ENCODE measurements at places on chromosomes 3 and 15.

- H3K4me3 ChIP-seq = no peak overlapping the region
- H3K27ac ChIP-seq = no peak overlapping the region
- no peak for DNase-seq
- peaks cover 2% of the 10 kb centered on the region for H3K36me3 ChIP-seq
- H3K4me1 ChIP-seq = peaks cover 3% of the 10 kb centered on the region
- H3K27me3 ChIP-seq = peaks cover 38% of the 10 kb centered on the region
Observed at GRCh38 chr15:62732078-62732477, 310.5 kb upstream of the TPM1 start.

DNA sequence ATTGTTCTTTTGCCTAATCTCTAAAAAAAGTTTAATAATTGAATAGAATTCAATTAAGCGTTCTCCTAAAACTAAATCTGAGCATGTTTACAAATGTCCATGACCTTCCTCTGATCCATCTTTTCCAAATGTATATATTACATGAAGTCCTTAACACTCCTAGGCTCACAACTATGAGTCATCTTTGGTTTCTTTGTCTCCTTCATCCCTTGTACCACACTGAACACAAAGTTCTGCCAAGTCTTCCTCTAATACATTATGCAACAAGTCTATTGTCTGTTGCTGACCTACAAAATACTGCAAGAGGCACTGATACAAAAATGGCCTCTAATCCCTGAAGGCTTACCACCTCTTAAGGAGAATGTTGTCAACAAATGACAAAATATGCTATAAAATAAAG is 550.2 kb downstream of the PYDC2 start:
- H3K4me3 ChIP-seq = no peak overlapping the region
- DNase-seq = no peak
- no peaks in the 10 kb centered on the region for H3K36me3 ChIP-seq
- no peak overlapping the region for H3K27ac ChIP-seq

DNA sequence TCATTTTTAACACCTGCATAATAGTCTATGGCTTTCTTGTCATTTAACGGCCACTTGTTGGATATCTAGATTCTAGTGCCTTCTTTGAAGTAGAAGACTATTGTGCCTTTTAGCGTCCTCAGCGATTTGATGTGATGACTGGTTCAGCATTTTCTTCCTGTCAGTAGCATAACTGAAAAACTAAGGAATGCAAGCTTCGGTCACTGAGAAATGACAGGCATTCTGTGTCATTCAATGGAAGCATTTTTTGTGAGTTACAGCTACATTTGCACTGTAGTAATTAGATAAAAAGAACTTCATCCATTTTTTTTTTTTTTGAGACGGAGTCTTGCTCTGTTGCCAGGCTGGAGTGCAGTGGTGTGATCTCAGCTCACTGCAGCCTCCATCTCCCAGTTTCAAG is 10.3 kb downstream of the NEK11 start:
- no peak for DNase-seq
- no peak overlapping the region for H3K4me3 ChIP-seq
- no peaks in the 10 kb centered on the region for H3K36me3 ChIP-seq
- peaks cover 4% of the 10 kb centered on the region for H3K4me1 ChIP-seq
- H3K27me3 ChIP-seq = no peaks in the 10 kb centered on the region
- no peak overlapping the region for H3K27ac ChIP-seq

- H3K36me3 ChIP-seq = no peaks in the 10 kb centered on the region
- no peak overlapping the region for H3K4me3 ChIP-seq
- peaks cover 40% of the 10 kb centered on the region for H3K27me3 ChIP-seq
- peaks cover 2% of the 10 kb centered on the region for H3K4me1 ChIP-seq
Observed at GRCh38 chr15:33448961-33449606, 138.3 kb downstream of the RYR3 start.

- H3K27ac ChIP-seq = peak within 1 kb of the TSS; percentile 93
- no peaks in the 10 kb centered on the region for H3K27me3 ChIP-seq
- H3K36me3 ChIP-seq = peaks cover 2% of the 10 kb centered on the region
- peak within 1 kb of the TSS; percentile 97 for H3K4me3 ChIP-seq
- peak; percentile 81 for DNase-seq
Observed at GRCh38 chr15:34437687-34438086, at the start of gene GOLGA8A. Gene GOLGA8A (minus strand): TSS chr15:34437808. CDS start chr15:34389691, 48,117 bp downstream.

- no peak overlapping the region for H3K4me3 ChIP-seq
- DNase-seq = no peak
- H3K4me1 ChIP-seq = peaks cover 7% of the 10 kb centered on the region
- no peak overlapping the region for H3K27ac ChIP-seq
- peaks cover 87% of the 10 kb centered on the region for H3K27me3 ChIP-seq
Observed at GRCh38 chr3:10700821-10701220, 115.2 kb upstream of the SLC6A11 start.

GRCh38 chr3:112090887-112091586 is 4.8 kb downstream of the C3orf52 start:
- H3K27me3 ChIP-seq = no peaks in the 10 kb centered on the region
- no peak for DNase-seq

DNA sequence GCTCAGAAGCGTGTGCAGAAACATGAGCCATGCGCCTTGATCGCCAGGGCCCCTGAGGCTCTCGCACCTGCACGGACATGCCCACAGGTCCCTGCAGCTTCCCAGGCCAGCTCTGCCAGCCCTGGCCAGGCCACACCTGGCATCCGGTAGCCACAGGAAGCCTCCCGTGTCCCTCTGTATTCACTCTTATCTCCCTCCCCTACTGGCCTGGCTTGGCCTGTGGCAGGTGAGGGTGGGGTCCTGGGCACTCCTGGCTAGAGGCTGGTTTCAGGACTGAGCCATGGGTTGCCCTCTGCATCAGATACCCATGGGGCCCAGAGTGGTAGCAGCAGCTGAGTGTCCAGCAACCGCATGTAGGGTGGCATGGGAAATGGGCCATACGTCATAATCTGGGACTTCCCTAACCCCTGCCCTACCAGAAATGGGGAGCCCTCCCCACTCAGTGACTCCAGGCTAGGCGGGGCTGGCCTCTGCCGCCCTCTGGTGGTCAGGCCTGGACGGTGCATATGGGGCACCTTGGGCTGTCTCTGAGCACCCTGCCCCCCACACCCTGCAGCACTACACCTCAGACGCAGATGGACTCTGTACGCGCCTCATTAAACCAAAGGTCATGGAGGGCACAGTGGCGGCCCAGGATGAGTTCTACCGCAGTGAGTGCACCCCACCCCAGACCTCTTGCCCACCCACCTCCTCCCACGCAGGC is 12.6 kb upstream of the LMAN1L start:
- peaks cover 39% of the 10 kb centered on the region for H3K4me1 ChIP-seq
- H3K27me3 ChIP-seq = no peaks in the 10 kb centered on the region
- peak; percentile 92 for DNase-seq
- peak overlapping the region; percentile 45 for H3K4me3 ChIP-seq

GRCh38 chr3:47611576-47611975 is 32.9 kb upstream of the CSPG5 start:
- H3K27me3 ChIP-seq = no peaks in the 10 kb centered on the region
- H3K27ac ChIP-seq = peak overlapping the region; percentile 54
- H3K4me1 ChIP-seq = peaks cover 4% of the 10 kb centered on the region
- peaks cover 12% of the 10 kb centered on the region for H3K36me3 ChIP-seq
- no peak for DNase-seq

GRCh38 chr15:20645956-20646355 is 104.4 kb upstream of the GOLGA6L6 start:
- H3K27me3 ChIP-seq = peaks cover 3% of the 10 kb centered on the region
- no peak for DNase-seq
- no peaks in the 10 kb centered on the region for H3K4me1 ChIP-seq
- no peak overlapping the region for H3K27ac ChIP-seq
- peaks cover 6% of the 10 kb centered on the region for H3K36me3 ChIP-seq

- peaks cover 18% of the 10 kb centered on the region for H3K27me3 ChIP-seq
- H3K27ac ChIP-seq = no peak overlapping the region
- H3K4me1 ChIP-seq = no peaks in the 10 kb centered on the region
- DNase-seq = no peak
- no peak overlapping the region for H3K4me3 ChIP-seq
Observed at GRCh38 chr15:48550822-48551525, 94.5 kb downstream of the FBN1 start.

- DNase-seq = no peak
- H3K36me3 ChIP-seq = peaks cover 6% of the 10 kb centered on the region
- H3K27me3 ChIP-seq = no peaks in the 10 kb centered on the region
- peaks cover 32% of the 10 kb centered on the region for H3K4me1 ChIP-seq
- peak overlapping the region; percentile 97 for H3K27ac ChIP-seq
Observed at GRCh38 chr15:73142802-73143762, 90.8 kb downstream of the NEO1 start.

DNA sequence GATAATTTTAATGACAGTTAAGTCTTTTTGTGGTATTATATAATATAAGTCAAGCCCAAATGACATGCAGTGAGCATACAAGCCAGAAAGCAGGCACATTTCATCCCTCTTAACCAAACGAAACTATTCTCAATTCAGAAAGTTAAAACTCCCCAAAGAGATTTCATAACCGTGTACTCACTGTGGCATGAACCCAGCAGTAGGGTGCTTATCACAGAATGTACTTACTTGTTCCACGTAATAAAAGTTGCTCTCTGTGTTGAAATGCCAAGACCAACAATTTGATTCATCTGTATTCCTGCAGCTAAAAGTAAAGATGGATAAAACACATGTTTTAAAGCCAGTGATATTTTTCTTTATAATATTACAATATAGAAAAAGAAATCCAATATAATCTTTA is 12.1 kb downstream of the GK5 start:
- no peak for DNase-seq
- no peak overlapping the region for H3K4me3 ChIP-seq
- peaks cover 10% of the 10 kb centered on the region for H3K36me3 ChIP-seq
- H3K4me1 ChIP-seq = peaks cover 12% of the 10 kb centered on the region

- H3K4me3 ChIP-seq = no peak overlapping the region
- peaks cover 7% of the 10 kb centered on the region for H3K4me1 ChIP-seq
- no peak overlapping the region for H3K27ac ChIP-seq
- H3K27me3 ChIP-seq = peaks cover 8% of the 10 kb centered on the region
- no peak for DNase-seq
- H3K36me3 ChIP-seq = peaks cover 2% of the 10 kb centered on the region
Observed at GRCh38 chr3:14494973-14495300, 45.2 kb downstream of the GRIP2 start.

- H3K4me1 ChIP-seq = no peaks in the 10 kb centered on the region
- H3K4me3 ChIP-seq = no peak overlapping the region
- DNase-seq = no peak
Observed at GRCh38 chr3:151796105-151796680, 17.7 kb upstream of the AADAC start.

DNA sequence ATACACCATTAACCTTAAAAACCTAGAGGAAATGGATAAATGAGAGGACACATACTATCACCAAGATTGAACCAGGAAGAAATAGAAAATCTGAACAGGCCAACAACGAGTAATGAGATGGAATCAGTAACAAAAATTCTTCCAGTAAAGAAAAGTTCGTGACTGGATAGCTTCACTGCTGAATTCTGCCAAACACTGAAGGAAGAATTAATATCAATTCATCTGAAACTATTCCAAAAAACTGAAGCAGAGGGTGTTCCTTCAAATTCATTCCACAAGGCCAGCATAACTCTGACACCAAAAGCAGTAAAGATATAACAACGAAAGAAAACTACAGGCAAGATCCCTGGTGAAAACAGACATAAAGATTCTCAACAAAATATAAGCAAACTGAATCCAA is 195.8 kb upstream of the GPR149 start:
- no peaks in the 10 kb centered on the region for H3K27me3 ChIP-seq
- H3K4me1 ChIP-seq = no peaks in the 10 kb centered on the region
- no peak for DNase-seq
- no peak overlapping the region for H3K4me3 ChIP-seq
- no peak overlapping the region for H3K27ac ChIP-seq

DNA sequence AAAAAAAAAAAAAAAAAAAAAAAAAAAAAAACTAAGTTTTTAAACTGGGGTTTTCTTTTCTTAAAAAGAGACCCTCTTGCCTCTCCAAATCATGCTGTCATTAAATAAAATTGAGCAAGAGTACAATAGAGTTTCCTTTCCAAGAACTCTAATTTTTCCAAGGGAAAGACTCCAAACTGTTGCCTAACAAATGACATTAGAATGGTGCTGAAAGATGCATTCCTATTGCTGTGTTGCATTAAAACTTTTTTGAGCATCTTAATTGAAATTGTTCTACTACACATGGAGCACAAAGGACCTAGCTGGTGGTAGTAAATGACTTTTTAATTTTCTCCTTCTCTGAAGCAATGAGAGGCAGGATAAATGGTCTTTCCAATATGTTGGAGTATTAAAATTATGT is 469.1 kb upstream of the ARHGEF26 start:
- no peaks in the 10 kb centered on the region for H3K36me3 ChIP-seq
- H3K4me1 ChIP-seq = no peaks in the 10 kb centered on the region
- H3K27ac ChIP-seq = no peak overlapping the region
- no peak for DNase-seq

- no peak overlapping the region for H3K27ac ChIP-seq
- no peaks in the 10 kb centered on the region for H3K4me1 ChIP-seq
- H3K36me3 ChIP-seq = no peaks in the 10 kb centered on the region
Observed at GRCh38 chr15:24865303-24865702, 89.5 kb upstream of the SNRPN start.

- H3K36me3 ChIP-seq = peaks cover 3% of the 10 kb centered on the region
- no peak for DNase-seq
- H3K27me3 ChIP-seq = no peaks in the 10 kb centered on the region
Observed at GRCh38 chr3:142104763-142105162, 44.6 kb downstream of the TFDP2 start.

DNA sequence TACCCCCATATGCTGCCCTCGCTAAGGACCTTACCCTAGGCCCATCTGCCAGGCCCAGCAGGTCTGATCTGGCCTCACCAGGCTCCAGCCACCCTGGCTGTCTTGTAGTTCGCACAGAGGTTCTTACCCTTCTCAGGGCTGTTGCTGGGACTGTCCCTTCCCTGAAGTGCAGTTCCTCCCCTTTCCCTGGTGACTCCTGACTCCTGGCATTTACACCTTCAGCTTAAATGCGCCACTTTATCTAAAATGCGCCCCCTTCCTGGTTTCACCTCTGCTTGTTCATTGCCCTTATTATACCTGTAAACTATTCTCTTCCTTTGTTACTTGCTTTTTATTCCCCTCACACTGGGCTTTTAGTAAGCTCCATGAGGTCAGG is 835 bp upstream of the TTLL3 start:
- peak overlapping the region; percentile 93 for H3K4me3 ChIP-seq
- peaks cover 7% of the 10 kb centered on the region for H3K36me3 ChIP-seq
- peak overlapping the region; percentile 94 for H3K27ac ChIP-seq
- peaks cover 37% of the 10 kb centered on the region for H3K4me1 ChIP-seq
- no peak for DNase-seq

- no peak overlapping the region for H3K4me3 ChIP-seq
- no peak for DNase-seq
- H3K36me3 ChIP-seq = peaks cover 10% of the 10 kb centered on the region
- peaks cover 73% of the 10 kb centered on the region for H3K27me3 ChIP-seq
Observed at GRCh38 chr3:128436214-128436613, 30.5 kb downstream of the DNAJB8 start.

DNA sequence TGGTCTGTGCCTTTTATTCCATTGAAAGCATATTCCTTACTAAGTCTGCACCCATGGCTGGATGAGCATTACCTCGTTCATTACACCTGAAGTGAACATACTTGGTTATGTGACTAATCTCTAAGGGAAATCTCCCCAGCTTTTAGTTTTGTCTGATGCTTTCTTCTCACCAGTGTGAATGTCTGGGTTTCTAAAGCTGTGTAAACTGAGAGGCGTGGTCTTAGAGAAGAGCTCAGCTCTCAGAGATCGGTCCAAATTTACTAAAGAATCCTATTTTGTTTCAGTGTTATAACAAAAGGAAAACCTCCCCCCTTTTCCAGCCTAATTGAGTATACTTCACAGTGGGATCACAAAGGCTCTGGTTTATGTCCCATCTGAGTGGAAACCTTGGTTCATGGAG is 352.3 kb downstream of the PTPRG start:
- H3K27ac ChIP-seq = no peak overlapping the region
- no peaks in the 10 kb centered on the region for H3K4me1 ChIP-seq
- DNase-seq = no peak

- no peaks in the 10 kb centered on the region for H3K27me3 ChIP-seq
- DNase-seq = no peak
- H3K27ac ChIP-seq = no peak overlapping the region
- no peaks in the 10 kb centered on the region for H3K36me3 ChIP-seq
Observed at GRCh38 chr3:152849996-152850578, 15.2 kb downstream of the P2RY1 start.
